Activated CD8-positive, alpha-beta memory T cell treated with anti-CD3 and anti-CD28 coated beads for 4 hours (primary cell): ENCODE measurements at places on chromosomes 7 and 10.

DNA sequence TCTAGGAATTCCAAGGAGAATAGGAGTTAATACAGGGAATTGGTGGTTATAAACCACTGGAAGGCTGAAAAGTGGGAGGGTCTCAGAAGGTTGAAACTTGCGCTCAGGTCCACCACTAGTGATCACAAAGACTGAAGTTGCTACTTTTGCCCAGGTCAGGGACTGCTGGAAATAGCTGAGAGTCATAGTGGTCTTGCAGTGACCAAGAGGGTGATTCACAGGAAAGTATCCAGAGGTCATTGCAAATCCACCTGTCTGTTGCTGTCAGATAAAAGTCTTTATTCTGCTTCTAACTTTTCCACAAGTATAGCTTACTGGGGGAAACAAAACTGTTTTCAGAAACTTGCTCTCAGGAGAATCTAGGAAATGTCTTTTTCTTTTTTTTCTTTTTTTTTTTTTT lies 211.5 kb upstream of the PRSS1 start:
- no peak for DNase-seq

DNA sequence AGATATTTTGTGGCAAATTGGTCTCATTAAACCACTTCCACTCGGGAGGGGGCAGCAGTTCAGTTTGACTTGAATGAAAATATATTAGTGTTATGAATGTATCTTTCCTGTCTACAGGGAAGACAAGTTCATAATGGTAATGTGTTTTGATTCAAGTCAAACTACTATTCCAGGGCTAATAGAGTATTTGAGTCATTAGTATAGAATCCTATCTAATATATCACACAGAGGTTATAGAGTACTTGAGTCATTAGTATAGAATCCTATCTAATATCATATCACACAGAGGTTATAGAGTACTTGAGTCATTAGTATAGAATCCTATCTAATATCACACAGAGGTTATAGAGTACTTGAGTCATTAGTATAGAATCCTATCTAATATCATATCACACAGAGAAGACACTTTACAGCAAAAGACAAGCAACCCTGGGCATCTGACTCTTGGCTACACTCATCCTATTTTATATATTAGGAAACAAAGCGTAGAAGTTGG lies 199.7 kb upstream of the MAGI2 start:
- no peak for DNase-seq

DNA sequence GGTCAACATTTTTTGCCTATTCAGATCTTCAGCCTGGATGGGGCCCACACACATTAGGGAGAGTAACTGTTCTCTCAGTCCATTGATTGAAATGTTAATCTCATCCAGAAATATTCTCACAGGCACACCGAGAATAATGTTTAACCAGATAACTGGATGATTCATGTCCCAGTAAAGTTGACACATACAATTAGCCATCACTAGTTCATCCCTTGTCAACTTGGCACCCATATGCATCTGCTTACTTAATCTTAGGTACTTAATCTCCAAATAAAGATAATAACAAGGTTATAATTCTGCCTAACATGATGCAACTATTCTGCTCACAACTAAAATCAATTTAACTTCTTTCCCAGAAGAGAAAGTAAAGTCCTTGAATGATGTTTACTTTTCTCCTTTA lies 502.6 kb downstream of the ADRA2A start:
- no peak for DNase-seq

GRCh38 chr10:119620241-119621077 lies 23.7 kb upstream of the TIAL1 start:
- DNase-seq = no peak

DNA sequence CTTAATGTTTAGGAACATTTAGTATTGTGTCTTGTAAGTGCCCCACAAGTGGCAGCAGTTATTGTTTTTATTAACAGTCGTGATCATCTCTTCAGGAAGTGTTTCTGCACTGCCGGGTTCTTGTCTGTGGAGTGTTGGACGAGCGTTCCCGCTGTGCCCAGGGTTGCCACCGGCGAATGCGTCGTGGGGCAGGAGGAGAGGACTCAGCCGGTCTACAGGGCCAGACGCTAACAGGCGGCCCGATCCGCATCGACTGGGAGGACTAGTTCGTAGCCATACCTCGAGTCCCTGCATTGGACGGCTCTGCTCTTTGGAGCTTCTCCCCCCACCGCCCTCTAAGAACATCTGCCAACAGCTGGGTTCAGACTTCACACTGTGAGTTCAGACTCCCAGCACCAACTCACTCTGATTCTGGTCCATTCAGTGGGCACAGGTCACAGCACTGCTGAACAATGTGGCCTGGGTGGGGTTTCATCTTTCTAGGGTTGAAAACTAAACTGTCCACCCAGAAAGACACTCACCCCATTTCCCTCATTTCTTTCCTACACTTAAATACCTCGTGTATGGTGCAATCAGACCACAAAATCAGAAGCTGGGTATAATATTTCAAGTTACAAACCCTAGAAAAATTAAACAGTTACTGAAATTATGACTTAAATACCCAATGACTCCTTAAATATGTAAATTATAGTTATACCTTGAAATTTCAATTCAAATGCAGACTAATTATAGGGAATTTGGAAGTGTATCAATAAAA lies 22.2 kb downstream of the PLA2G12B start:
- no peak for DNase-seq

GRCh38 chr10:122468926-122469781 lies 7.8 kb downstream of the HTRA1 start:
- no peak for DNase-seq

- DNase-seq = no peak
These were observed 37.8 kb upstream of the ZNF365 start for GRCh38 chr10:62336404-62336803.

GRCh38 chr10:117544004-117544701 lies 1.6 kb downstream of the EMX2 start:
- no peak for DNase-seq

- no peak for DNase-seq
These were observed 93.7 kb downstream of the MDFIC start for GRCh38 chr7:115015619-115016018.

- no peak for DNase-seq
These were observed 45.7 kb downstream of the LYZL2 start for GRCh38 chr10:30583778-30584415.
